ENCODE measurements at places on chromosomes 4 and X. TPM values are rescaled to one million over a fixed set of nuclear protein-coding genes. Genes with fewer than 3 reads are reported as not detected.

Gene GUCY1A1
- polyA plus RNA-seq = 15.5 TPM

DNA sequence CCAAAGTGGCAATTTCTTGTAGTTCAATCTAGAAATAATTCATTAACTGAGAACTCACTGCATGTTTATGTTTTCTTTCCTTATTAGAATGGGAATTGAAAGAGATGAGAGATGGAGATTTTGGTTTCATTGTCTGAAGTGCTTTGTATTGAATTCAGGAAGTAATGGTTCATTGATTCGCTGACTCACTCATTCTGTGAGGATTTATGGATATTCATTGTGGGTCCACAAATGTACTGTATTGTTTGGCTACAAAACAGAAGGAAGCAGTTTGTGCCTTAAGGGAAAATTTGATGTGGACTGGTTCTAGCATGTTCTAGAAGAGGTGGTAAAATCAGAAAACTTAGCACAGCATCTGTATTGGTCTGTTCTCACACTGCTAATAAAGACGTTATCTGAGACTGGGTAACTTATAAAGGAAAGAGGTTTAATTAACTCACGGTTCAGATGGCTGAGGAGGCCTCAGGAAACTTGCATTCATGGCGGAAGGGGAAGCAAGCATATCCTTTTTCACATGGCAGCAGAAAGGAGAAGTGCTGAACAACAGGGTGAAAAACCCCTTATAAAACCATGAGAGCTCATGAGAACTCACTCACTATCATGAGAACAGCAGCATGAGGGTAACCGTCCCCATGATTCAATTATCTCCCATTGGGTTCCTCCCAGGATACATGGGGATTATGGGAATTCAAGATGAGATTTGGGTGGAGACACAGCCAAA is 132.3 kb upstream of the VCX3A start:
- no peak for DNase-seq

Gene N4BP2
- 9.5 TPM for polyA plus RNA-seq

- no peak for DNase-seq
These were observed 53.2 kb upstream of the EPGN start for GRCh38 chr4:74255096-74255495.

DNA sequence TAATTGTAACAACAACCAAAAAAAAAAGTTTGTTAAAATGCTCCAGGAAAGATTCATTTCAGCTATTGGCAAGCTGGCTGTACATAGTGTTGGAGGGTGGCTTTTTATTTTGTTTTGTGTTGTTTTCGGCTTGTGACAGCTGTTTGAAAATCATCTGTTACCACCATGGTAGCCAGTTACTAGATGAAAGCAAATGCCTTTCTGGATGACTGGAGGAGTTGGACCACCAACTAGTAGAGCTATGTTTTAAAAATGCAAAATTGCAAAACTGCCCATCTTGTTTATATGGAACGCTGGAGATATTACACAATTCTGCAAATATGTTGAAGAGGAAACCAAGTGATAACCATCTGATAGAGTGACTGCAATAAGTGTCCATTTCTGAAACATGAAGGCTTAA is 53.2 kb upstream of the TNIP3 start:
- no peak for DNase-seq

Gene CYTL1
- polyA plus RNA-seq = 23.8 TPM

Gene DKK2
- 19.6 TPM for polyA plus RNA-seq

Gene NPY1R
- polyA plus RNA-seq = 9.6 TPM

Gene PAGE3
- polyA plus RNA-seq = not detected

- DNase-seq = peak; percentile 68
These were observed 104.4 kb upstream of the ARHGAP24 start for GRCh38 chr4:85370400-85371032.
